ENCODE measurements at places on chromosomes 16 and 17.

- peak; percentile 62 for DNase-seq
Measured at GRCh38 chr17:36591434-36592315, at the start of gene DHRS11. Gene DHRS11 (plus strand): TSS chr17:36591879. CDS start chr17:36592010, 131 bp downstream.

DNA sequence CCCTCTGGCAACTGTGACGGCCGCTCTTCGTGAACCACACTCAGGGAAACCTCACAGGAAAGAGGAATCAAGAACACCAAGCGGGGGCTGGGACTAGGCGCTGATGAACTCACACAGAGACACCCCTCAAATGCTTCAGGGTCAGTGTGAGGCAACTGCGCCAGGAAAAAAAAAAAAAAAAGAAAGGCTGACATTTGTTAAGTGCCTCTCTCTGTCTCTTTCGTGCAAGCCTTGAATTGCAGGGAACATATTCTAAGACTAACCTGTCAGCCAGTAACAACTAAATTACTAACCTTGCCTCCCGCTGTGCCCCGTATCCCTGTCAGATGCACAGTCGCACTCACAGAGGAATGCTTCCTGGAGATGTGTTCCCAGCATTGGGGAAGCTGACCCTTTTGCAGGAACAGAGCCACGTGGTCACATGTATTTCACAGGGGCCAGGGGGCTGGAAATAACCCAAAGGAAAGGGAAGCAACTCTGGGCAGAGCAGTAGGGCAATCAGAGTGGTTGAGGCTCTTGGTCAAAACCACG lies 247.8 kb downstream of the XYLT1 start:
- no peak for DNase-seq

DNA sequence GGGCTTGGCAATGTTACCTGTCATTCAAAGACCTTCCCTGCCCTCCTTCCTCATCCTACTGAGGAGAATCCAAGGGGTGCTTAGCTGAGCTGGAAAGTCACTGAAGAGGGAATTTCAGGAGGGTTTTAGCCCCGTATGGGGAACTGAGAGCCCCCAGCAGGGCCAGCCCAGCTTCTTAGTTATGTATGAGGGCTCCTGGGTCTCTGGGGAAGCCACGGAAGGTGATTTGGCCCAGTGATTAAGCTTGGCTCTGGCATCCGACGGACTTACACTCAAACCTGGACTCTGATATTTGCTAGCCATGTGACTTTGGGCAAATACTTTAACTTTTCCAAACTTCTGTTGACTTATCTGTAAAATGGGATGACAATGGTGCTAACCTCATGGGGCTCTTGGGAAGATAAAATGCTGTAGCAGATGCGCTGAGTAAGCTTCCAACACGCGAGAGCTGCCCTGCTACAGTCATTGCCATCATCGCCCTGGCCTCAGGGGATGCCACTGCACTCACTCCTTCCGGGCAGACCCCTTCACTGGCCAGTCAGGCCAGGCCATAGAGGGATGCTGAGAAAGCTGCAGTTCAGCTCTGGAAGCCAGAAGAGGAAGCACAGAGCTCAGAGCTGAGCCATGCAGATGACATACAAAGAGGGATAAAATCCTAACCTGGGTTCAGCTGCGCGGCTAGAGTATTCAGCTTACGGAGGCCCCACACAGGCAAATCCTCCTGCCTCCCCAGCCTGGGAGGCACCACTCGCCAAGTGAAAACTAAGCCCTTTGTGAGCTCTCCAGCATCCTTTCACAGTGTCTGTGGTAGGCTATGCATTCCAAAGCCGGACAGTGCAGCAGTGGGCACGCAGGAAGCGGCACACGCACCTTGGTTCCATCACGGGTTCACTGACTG lies 44.9 kb upstream of the PIK3R6 start:
- DNase-seq, result no peak

GRCh38 chr17:69227541-69227940 lies 1.1 kb downstream of the ABCA10 start:
- DNase-seq, result no peak

DNA sequence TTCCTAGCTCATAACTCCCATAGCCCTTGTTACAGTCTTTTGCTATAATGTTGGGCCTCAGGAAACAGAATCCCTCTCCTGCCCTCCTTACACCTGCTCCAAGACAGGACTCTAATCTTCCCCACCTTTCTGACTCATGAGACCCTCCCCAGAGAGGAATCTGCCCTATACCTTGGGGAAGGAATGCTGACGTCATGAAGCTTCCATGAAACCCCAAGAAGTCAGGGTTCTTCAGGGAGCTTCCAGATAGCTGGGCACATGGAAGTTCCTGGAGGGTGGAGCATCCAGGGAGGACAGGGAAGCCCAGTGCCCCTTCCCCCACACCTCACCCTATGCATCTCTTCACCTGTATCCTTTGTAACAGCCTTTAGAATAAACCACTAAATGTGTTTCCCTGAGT lies 285.7 kb downstream of the SOX9 start:
- DNase-seq, result no peak

GRCh38 chr16:19841184-19841583 lies 43.5 kb downstream of the GPRC5B start:
- DNase-seq, result no peak

DNA sequence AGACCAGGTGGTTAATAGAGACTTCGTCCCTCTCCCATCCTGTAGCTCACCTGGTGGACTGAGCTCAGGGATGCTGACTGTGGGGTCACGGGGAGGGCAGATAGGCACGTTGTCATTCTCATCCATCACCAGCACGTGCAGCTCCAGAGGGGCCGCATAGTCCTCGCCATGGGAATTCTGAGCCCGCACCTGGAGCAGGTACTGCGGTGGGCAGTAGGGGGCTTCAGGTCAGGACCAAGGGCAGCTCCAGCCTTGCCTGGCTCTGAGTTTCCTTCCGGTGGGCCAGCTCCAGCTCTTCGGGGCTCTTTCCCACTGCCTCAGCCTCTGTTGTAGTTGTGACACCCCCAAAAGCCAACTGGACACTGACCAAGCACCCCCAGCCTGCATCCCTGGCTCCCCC lies 5.6 kb downstream of the CDH16 start:
- DNase-seq, result no peak

DNA sequence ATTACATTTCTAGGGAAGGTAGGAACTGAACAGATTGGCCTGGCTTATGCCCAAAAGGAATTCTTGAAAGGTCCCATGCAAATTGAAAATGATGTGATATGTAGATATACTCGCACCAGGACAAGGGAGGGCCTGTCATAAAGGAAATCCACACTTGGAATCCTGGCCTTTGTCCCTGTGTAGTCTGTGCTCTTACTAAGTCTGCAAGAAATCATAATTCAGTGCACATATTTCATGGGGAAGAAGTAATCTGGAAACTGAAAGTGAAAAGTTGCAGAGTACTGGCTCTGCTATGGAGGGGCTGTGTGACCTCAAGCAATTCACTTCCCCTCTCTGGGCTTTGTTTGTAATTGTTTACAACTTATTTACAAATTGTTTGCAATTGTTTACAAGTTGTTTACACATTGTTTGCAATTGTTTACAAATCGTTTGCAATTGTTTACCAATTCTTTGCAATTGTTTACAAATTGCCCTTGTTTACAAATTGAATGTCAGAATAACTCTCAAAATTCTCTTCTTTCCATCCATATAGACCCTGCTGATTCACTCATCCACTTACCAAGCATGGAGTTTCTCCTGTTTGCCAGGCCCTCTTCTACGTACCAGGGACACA lies 12.9 kb downstream of the SCNN1G start:
- no peak for DNase-seq

GRCh38 chr16:57663917-57664661 lies 4.0 kb upstream of the ADGRG3 start:
- DNase-seq, result no peak

DNA sequence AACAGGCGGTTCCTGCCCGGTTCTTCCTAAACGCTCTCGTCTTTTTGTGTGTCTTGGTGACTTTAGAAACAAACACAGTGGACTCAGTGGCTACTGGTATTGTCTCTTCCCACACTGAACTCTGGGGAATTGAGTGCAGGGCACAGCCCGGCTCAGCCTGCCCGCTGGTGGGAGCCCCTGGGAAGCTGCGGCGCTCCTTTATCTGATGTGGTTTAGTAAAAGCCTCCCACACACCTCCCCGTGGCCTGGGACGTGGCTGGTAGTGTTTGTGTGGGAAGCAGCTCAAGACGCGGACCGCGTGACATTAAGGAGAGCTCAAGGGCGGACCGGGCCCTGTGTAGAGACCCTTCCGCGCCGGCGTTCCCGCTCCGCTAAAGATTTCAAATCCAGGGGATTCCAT lies 55.4 kb upstream of the PVALEF start:
- no peak for DNase-seq

DNA sequence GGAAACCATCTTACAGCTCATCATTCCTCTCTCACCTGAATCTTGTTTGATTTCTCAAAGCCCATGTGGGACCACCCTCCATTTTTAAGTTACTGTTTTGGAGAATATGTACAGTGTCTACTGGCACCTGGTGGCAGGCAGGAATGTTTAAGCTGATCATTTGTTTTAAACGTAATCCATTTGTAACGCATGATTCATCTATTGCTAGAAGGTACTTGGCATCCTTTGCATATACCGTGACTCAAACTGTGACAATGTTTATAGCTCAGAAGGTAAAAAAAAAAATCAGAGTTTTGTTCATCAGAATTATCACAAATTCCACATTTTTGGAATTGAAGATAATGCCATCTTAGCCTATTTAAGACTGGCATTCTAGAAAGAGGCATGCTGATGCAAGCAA lies 1007.5 kb upstream of the EEF2KMT start:
- no peak for DNase-seq

DNA sequence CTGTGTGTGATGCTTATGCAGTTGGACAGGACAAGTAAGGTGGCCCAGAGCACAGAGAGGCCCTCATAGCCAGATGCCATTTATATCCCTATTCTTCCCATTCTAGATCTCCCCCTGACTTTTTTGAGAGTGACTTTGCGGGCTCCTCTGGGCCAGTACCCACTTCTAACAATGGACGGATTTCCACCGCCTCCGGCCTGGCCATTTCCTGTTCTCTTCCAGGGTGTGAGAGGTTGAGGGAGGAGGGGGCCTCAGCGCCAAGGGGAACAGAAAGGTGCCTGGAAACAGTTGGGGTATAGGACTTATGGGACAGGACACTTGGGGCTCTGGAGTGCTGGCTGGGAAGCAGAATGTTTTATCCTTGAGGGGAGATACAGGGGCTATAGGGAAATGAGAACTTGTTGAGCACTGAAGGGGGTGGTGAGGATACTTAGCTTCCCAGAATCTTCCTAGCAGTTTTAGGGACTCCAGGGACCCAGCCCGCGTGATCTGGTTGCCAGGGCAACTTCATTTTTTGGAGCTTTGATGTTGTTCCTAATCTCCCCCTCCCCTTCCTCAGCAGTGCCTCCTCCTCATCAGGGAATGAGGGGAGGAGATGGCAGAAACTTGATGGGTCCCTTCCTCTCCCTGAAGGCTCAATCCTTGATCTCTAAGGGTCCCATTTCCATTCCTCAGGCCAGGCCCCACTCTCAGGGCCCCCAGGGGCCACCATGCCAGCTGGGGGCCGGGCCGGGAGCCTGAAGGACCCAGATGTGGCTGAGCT lies 3.6 kb downstream of the TAOK2 start:
- DNase-seq, result no peak

DNA sequence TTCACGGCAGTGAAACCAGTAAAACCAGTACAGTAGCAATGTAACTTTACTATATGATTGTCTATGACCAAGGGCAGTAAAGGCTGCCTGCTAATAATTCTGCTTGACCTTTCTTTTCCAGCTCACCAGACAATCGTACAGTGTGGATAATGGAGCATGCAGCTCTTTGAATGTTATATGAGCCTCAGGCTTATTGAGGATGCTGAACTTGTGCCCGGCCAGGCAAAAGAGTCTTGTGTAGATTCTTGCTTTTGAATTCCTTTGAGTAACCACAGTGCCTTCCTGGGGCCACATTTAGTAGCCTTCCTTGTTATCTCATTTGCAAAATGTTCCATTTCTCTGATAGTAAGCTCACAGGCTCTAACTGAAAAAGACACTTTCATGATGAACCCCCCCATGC lies 131.8 kb downstream of the CDH11 start:
- DNase-seq, result no peak

DNA sequence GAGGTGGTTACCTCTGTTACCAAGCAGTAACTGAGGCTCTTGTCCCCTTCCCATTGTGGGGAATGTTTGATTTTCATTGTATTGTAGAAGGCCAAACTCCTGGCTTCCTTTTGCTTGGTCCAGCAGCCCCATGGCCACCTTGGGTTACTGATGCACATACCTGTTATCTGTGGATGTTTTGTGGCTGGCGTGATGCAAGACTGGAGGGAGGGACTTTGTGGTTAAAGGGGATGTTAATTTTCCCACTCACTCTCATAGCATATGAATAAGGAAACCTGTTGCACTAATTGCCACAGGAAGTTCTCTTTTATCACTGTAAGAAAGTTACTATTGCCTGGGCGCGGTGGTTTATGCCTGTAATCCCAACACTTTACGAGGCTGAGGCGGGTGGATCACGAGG lies 168.6 kb upstream of the HS3ST4 start:
- no peak for DNase-seq

DNA sequence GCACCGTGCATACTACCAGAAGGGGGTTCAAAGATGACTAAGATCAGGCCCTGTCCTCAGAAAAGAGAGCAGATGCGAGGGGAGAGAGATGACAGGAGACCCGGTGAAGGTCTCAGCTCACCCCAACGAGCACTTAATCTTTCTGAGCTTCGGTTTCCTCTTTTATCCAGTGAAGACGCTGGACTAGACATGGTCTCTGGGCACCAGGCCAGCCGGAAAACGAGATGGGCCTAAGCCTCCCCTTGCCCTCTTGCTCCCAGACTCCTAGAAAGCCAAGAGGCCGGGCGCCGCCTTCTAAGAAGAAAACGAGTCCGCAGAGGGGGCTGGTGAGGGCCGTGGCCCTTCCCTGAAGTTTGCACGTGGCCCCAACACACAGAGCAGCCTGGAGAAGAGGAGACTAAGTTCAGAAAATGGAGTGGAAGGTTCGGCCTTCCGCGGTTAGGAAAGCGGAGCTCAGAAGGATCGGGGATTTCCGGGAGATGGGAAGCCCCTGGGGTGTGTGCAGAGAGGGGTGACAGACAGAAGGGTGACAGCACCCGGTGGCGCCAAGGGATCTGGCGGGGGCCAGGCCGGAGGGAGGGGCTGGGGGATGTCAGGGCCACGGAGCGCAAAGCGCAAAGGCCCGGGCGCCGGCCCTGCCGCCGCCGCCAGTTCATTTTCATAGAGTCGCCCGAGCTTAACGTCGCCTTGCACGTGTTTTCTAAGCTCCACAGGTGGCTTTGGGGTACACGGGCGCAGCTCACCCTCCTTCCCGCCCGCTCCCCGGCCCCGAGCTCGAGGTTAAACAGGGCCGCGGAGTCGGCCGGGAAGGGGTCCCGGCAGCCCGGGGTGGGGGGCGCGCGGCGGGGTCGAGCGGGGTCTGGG lies 42.1 kb upstream of the BHLHA9 start:
- DNase-seq, result no peak

DNA sequence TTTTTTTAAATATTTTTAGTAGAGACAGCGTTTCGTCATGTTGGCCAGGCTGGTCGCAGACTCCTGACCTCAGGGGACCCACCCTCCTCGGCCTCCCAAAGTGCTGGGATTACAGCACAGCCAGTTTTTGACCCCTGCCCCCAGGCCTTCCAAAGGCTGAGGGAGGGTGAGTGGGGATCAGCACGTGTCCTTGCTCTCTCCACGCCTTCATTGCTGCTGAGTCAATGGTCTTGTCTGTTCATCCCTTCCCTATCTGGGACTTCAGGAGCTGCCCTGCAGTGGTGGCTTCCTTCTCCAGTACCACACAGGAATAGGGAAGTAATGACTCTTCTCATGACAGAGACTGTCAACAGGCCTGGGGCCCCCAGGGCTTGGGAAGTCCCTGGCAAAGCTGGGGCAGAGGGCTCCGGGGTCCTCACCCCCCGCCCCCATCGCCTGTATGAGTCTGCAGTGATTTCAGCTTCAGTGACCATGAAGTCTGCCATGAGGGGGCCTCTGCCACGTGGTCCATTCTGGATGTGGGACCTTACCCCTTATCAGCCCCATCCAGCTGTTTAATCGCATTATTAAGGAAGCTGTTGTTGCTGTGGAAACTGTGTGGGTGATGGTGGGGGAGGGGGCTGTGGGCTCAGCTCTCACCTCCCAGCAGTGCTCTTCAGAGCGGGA lies 6.1 kb downstream of the ABCC3 start:
- no peak for DNase-seq
